ENCODE measurements at places on chromosomes 11 and 22.

DNA sequence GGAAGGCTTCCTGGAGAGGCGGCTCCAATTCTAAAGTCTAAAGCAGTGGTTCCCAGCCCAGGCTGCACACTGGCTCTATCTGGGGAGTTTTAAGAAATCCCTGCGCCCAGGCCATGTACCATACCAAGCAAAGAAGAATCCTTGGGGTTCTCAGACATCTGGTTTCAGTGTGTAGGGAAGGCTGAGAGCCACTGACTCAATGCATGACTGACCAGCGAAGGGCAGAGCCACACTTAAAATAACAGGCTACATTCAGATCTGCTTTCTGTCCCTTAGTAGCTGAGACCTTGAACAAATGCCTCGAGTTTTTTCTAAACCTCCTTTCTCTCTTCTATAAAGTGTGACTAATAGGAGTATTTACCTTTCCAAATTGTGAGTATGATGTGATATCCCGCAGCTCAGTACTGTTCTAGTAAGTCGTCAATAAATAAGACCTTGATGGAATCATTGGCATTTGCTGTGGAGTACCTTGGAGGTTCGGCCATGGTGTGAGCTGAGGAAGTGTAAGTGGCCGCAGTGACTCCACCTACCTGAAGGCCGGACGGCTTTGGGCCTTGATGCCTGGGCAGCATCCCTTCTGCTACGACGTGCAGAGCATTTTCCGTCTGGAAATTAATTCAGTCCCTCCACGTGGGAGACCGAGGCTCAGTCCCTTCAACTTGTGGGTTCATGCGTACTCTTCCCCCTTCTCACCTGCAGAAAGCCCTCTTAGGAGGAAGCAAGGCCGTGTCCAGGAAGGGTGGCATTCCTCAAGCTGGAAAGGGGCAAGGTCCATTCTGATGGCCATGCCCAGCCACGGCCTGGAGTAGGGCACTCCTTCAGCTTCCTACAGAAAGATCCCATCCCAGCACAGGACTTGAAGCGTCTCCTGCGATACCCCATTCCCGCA is 25.1 kb downstream of the GLB1L2 start:
- peak; percentile 25 for DNase-seq

GRCh38 chr11:68932358-68932757 is 28.7 kb downstream of the IGHMBP2 start:
- DNase-seq = no peak

GRCh38 chr22:37190262-37190780 is 2.3 kb upstream of the C1QTNF6 start:
- no peak for DNase-seq

GRCh38 chr11:74459584-74459983 is 7.8 kb downstream of the KCNE3 start:
- DNase-seq = no peak

GRCh38 chr11:1776944-1777715 is 13.4 kb upstream of the CTSD start:
- peak; percentile 67 for DNase-seq

- no peak for DNase-seq
These were observed 6.3 kb downstream of the KCNJ11 start for GRCh38 chr11:17382046-17382728.

DNA sequence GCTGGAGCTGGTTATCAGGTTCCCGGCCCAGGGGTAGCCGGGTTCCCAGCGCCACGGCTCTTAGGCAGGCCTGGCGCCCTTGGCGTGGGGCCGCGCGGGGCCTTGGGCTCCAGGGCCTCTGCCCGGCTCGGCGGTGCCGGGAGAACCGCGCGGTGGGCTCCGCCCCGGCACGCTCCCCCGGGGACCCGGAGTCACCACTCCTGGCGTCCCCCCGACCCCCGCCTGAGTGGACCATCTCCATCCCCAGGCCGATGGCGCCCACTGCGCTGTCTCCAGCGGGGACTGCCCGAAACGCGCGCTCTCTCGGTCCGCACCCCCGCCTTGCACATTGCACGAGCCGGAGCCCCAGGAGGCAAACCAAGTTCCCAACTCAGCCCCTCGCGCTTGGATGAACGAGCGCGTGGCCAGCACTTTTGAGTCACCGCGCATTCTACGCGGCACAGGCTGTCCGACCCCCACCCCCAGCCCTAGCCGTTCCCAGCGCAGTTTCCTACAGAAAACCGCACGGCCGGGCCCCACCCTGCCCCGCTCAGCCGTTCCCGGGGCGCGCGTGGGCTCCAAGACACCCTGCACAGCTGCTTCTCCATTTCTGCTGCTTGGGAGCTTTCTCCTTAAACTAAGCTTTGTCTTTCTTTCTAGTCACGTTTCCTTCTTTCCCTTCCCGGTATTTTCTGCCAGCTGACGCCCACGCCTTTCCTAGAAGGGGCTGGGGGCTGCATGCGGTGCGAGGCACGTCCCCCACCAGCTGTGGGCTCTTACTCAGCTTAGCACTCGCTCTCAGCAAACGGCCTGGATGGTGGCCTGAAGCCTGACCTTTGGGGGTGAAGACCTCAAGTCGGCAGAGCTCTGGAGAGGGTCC is 650 bp upstream of the CHID1 start:
- peak; percentile 96 for DNase-seq

DNA sequence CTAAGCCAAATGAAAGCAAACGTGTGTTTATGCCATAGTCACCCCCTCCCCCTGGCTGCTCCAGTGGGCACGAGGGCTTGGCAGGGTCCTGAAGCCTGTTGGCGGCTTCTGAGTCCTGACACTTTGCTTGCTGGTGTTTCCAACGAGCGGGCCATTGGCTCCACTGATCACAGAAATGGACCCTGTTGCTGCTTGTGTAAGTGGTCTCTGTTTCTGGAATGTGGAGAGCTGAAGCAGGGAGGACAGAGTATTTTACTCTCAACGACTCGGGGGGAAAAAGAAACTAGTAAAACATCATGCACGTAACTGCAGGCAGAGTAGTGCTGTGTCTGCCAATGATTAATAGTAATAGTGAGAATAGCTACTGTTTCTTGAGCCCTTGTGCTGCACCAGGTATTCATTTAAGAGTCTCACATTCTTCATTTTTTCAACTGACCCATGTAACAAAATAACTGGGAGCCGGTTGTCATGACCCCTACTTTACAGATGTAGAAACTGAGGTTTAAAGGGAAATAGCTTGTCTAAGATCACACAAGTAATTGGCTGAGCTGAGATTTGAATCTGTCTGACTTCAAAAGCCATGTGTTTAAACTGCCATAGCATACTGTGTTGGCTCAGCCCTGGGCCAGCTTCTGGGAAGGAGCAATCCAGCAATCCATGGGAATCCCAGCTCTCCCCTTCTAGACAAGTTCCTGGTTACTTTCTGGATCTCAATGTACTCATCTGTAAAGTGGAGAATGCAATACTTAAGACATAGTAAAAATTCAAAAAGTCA is 526.7 kb downstream of the INSC start:
- DNase-seq = no peak

DNA sequence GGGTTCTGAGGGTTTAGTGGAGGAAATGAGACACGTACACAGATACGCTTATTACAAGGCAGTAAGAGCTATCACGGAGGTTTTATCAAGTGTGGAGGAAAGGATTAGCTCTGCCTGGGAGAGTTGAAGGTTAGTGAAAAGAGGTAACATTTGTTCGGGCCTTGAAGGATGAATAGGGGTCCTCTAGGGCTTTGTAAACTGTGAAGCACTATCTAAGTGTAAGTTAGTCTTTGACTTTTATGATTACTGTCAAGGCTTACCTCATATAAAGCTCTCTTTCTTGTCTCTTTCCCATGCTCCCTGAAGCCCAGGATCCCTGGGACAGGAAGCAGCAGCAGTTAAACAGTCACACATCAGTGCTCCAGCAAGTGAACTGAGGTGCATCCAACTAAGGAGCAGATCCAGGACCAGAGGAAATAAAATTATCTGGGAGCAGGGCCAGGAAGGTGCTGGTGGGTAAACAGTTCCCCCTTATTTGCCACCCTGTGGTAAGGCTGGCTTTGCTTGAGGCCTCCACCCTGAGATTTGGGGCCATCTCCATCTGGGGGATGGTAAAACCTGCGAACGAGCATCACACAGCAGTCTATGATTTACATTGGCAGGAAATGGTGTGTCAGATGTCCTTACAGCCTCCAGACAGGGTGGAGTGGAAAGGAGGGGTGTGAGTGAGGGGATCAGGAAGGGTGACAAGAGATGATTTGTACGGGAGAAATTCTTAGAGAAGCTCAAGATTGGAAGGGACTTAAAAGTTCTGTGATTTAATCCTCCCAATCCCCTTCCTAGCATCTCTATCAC is 27.2 kb downstream of the GVQW3 start:
- no peak for DNase-seq

GRCh38 chr11:115929618-115930129 is 425.5 kb upstream of the CADM1 start:
- no peak for DNase-seq

DNA sequence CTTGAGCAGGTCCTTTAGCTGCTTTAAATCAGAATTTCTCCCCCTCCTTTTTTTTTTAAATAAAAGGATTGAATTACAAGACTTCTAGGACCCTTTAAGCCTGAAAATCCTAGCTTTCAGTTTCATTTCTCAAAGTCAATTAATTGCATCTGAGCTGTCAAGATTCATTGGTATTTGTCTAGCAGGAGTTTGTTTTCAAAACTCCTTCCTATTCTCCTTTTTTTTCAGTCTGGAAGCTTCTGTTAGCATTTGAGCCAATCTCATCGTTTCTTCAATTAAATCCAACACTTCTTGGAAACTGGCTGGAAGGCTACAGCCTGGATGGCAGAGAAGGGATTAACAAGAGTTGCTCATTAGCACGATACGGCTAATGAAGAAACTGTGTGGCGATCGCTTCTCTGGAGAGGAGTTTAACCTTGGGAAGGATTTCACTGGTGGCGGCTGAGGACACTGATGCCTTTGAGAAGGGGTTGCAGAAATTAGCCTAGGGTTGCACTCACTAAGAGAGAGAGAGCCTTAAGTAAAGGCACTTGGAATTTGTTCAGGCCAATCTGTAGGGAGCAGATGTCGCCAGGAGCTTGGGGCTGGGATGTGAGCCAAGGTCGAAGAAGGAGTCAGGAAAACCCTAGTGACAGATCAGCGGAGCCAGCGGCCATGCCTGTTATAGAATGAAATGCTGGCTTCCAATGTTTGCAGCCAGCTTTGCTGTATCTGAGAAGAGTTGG is 43.8 kb upstream of the API5 start:
- no peak for DNase-seq

- peak; percentile 54 for DNase-seq
These were observed 118.5 kb downstream of the KCNQ1OT1 start for GRCh38 chr11:2581151-2581930.

GRCh38 chr11:96014217-96014616 is 90.3 kb upstream of the MTMR2 start:
- peak; percentile 88 for DNase-seq

GRCh38 chr22:37502342-37503182 is 16.4 kb upstream of the MFNG start:
- DNase-seq = no peak

- no peak for DNase-seq
These were observed 11.1 kb downstream of the CTR9 start for GRCh38 chr11:10762185-10762584.

GRCh38 chr11:68766786-68767185 is 15.5 kb upstream of the TESMIN start:
- DNase-seq = no peak

DNA sequence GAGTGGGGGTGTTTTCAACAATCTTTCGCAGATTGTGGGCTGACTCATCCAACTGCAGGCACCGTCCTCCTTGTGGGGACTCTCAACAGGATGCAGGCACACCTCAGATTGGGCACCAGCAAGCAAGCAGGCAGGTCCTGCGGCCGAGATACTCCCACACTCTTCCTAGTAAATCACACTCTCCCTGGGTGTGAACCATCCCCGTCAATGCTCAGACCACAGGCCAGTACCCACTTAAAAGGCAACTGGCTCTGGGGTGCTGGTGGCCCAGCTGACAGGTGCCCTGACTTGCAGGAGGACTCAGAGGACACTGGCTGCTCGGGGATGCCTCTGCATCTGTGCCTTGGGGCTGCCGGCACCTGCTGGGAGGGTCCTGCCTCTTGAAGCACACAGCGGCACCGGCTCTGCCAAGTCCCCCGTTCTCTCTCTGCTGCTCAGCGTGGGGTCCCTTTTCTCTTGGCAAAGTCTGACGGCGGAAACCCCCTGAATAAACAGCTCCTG is 282.5 kb downstream of the CTTN start:
- DNase-seq = peak; percentile 68

DNA sequence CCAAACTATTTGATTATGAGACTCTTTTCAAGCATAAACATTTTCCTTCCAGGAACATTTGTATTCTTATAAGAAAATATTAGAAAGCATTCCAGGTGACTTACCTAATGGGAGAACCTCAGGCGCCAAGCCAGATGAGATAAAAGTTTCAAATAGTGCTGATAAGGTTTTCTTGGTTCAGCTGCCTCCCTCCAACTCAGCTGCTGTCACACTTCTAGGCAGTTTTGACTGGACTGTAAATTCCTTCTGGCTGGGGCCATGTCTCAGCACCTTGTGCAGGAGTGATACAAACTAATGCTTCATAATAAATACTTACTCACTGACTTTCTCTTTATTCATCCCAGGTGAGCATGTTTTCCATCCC is 131.1 kb downstream of the MED15 start:
- peak; percentile 60 for DNase-seq

GRCh38 chr22:39170825-39171622 is 18.5 kb upstream of the CBX7 start:
- DNase-seq = peak; percentile 95
